Stimulated activated CD4-positive, alpha-beta T cell treated with anti-CD3 and anti-CD28 coated beads, Interleukin-12 subunit alpha, Interleukin-12 subunit beta, amount 100 ng/mL, for 4 hours (primary cell): ENCODE measurements at places on chromosomes 5 and 9.

DNA sequence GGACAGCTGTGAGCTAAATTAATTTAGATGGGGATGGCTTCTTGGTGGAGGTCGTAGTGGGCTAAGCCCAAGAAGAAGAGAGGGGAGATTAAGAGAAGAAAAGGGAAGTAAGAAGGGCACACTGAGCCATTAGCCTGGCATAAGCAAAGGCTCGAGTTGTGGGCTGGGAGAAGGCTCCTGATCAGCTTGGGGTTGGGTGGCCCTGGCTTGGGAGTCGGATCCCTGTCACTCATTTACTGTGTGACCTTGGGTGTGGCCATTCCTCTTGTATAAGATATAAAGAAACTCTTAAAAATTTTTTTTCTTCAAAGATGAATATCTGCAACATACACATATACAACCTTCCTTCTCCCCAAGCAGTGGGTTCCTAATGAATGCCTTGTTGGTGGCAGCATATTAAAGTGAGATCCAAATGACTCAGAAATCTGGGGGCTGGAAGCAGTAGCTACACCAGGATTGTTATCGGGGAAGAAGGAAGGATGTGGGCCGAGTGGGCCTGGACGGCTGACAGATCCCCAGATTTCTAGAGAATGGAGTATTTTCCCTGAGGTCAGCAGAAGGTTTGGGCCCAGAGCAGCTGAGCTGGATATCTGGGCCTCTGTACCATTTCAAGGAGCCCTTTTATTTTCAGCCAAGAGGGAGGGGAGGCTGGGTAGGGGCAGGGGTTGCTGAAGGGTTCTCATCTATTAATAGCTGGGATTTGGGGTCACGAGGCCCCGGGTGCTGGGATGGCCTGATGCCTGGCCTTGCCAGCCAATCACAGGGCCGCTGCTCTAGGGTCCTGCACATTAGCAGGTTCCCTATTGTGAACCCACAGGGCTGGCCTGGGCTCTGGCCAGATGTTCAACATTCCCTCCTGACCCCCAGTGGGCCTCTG, 52.1 kb downstream of the PPARGC1B start:
- DNase-seq = no peak

DNA sequence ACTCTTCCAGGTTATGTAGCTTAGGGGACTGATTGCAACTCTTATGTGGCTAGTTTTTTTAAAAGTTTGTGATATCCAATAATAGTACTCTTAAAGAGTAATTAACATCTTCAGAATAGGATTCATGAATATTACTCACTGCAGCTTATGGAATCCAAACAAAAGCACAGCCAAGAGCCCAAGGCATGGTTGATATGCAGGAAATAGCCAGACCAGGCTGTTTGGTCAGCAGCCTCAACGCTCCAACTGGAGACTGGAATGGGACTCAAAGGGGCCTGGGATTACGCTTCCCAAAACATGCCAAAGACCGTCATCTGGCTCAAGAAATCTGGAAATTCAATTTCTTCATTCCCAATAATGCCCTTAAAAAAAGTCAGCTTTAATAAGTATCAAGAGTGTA, 268.6 kb downstream of the SEC61B start:
- no peak for DNase-seq

DNA sequence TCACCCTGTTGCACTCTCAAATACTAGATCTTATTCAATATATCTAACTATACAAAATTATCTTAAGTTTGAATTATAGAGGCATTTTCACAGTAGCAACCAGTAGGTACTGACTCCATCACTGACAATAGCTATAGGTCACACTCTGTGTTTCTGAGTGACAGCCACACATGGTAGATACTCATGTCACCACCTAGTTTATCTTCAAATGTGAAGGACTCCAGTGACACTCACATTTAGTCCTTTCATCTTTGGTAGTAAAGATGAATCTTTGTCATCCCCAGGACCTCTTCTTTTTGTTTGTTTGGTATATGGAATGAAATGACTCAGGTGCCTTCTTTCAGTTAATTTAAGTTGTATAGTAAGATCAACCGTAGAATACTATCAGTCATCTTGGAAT, 102.5 kb upstream of the DHFR start:
- DNase-seq = no peak

- DNase-seq = no peak
Measured at GRCh38 chr9:105244734-105245028, 230 bp downstream of the SLC44A1 start.

GRCh38 chr5:119315516-119315949, 40.3 kb upstream of the TNFAIP8 start:
- no peak for DNase-seq

DNA sequence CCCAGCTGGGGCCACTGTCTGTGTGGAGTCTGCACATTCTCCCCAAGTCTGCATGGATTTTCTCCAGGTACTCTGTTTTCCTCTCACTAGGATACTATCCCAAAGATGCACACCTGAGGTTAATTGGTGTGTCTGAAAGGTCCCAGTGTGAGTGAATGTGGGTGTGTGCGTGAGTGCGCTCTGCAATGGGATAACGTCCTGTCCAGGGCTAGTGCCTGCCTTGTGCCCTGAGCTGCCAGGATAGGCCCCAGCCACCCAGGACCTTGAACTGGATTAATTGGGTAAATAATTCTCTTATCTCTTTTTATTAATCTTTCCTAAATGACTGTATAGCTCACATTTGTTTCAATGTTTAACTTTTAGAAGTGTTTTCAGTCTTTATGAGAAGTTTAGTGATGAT, 11.5 kb upstream of the PANK3 start:
- no peak for DNase-seq
